ENCODE measurements at places on chromosomes 5 and 9.

DNA sequence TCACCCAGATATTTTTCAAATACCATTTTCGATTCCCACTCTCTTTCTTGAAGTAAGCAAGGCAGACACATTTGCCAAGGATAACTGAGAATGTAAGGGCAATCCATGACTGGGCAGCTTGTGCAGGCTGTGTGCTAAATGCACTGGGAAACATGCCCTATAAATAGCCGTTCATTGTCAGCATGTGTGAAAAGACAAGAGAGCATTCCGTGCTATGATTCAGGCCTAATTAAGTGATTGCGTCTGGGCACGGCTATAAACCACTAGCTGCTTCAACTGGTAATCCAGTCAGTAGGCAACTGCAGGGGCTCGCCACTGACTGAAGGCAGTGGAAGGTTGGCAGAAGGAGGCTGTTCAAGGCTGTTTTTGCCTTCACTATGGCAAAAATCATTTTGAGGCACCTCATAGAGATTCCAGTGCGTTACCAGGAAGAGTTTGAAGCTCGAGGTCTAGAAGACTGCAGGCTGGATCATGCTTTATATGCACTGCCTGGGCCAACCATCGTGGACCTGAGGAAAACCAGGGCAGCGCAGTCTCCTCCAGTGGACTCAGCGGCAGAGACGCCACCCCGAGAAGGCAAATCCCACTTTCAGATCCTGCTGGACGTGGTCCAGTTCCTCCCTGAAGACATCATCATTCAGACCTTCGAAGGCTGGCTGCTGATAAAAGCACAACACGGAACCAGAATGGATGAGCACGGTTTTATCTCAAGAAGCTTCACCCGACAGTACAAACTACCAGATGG lies at the start of gene HSPB3:
HSPB3 (plus strand) TSS at position 287 of the 745 bp plus-strand sequence; CDS start at position 378, 91 bp downstream.
- no peak for DNase-seq

- no peak for DNase-seq
These were observed 127.1 kb upstream of the GLRA1 start for GRCh38 chr5:152051499-152052454.

DNA sequence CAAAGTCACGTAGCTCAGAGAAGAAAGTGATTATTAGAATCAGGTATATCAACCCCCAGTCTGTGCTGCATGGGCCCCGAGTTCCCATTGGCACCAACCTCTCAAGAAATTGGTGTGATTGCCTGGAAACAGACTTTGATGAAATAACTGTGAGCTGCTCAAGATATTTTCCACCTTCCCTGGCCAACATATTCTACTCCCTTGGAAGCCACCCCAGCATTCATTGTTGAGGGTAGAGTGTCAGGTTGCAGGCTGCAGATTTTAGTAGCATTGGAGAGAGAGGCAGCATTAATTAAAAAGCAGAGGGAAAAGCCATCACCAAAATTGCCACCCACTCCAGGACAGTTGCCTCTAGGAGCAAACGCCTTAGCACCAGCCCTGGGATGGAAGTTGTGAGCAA lies 154.2 kb upstream of the TNPO1 start:
- DNase-seq: no peak

GRCh38 chr5:167555565-167556166 lies 735.8 kb upstream of the WWC1 start:
- no peak for DNase-seq

DNA sequence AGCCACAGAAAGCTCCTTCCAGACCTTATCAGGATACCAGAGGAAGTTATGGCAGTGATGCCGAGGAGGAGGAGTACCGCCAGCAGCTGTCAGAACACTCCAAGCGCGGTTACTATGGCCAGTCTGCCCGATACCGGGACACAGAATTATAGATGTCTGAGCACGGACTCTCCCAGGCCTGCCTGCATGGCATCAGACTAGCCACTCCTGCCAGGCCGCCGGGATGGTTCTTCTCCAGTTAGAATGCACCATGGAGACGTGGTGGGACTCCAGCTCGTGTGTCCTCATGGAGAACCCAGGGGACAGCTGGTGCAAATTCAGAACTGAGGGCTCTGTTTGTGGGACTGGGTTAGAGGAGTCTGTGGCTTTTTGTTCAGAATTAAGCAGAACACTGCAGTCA lies 70.8 kb upstream of the ENTREP1 start:
- DNase-seq: no peak

DNA sequence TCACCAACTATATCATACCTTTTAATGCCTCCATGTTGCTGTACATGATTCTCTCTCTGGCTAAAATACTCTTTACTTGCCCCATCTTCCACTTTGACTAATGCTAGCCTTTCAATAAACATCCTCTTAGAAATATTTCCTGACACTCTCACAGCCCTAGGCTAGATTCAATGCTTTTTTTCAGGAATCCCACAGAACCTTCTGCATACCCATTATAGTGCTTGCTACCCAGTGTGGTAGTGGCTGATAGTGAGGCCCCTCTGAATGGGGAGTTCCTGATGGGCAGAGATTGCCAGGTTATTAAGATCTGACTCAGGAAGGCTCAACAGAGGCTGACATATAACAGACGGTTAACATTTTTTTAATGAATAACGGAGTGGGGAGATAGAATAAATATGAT lies 11.6 kb downstream of the SSBP2 start:
- DNase-seq: no peak

DNA sequence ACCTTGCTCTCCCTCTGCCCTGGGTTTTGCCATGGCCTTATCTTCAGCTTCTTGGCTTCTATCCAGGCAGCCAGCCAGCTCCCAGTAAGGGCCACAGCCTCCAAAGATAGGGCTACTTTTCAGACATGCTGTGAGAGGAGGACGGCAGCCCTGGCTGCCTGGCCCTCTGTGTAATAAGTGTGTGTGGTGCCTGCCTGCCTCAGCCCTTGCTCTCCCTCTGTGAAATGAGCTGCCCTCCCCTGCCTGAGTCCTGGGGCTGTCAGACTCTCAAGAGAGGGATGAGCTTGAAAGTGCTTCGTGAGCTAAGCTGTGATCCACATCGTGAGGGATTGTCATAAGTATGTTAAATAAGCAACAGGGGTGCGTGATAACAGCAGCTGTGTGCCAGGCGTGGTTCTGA lies 8.1 kb downstream of the NDST1 start:
- DNase-seq: no peak

- DNase-seq: no peak
These were observed 237.1 kb upstream of the NMUR2 start for GRCh38 chr5:152641970-152642805.

- DNase-seq: no peak
These were observed 4.1 kb downstream of the OBP2B start for GRCh38 chr9:133204993-133205336.

DNA sequence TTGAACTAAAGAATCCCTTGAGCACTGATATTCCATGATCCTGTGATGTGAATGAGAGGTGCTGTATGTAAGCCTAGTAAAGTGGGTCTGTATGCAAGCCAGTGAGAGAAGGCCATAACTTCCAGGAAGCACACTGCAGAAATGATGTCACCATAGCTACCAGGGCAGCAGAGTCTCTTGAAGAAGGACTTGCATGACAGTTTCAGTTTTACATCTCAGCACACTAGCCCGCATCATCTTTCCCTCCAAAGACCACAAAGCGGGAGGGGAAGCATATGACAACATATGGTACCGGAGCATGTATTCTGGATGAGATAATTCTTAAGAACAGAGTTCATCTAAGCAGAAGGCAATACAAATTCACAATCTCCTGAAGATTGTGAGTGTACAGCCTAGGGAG lies 37.6 kb upstream of the MAST4 start:
- DNase-seq: peak; percentile 36

DNA sequence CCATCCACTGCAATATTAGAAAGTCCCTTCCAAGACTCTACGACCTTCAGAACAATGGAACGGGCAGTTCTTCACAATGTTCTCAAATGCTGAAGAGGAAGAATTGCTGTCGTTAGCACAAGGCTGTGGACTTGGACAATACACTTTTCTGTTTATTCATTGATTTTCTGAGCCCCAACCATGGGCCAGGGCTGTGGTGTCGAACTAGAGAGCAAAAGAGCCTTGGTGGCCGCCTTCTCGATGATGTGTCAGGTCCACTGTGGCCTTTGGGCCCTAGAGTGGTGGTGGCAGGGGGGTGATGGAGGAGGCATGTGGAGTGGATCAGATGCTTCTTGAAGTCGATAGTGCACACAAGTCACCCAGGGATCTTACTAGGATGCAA lies 18.5 kb upstream of the KIF12 start:
- DNase-seq: no peak

- DNase-seq: no peak
These were observed 32.4 kb upstream of the CRHBP start for GRCh38 chr5:76920491-76920890.

DNA sequence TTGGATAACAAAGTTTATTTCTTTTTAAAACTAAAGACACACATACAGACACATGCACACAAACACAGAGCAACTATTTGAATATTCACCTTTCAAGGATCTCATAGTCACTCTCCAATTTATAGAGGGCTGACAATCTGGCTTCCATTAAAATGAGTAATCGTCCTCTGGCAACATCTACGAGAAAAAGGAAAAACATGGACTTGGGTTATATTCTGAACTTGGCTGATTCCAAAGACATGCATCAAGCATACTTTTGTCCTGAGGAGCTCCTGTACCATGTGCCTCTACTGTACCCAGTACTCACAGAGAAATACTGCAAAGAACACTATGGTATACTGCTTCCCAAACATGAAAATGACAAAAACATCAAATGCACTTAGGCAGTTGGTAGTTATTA lies 15.4 kb downstream of the IARS1 start:
- DNase-seq: no peak

DNA sequence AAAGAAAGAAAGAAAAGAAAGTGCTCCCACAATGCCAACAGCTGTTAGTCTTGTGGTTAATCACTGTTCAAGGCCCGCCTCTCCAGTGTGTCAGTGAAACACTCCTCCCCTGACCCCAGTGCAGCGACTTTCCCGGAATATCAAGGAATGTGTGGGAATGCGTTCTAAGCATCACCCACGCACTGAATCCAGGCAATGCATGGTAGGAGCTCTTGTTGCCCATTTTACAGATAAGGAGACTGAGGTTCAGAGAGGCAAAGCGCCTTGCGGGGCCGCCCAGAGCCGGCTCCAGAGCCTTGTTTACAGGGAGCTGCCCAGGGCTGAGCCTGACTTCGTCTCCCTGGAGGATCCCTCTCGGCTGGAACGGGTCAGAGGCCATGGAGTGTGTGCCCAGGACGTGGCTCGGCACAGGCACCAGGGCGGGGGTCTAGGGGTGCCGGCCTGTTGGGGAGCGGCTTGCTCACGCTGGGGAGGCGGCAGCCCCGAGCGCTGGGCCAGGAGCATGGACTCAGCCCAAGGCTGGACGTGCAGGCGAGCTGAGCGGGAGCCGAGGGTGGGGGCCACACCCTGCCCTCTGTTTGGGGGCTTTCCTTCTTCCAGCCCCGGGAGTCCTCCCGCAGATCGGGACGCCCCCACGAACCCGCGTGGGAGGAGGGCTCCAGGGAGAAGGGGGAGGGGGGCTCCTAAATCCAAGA lies 823 bp downstream of the ST6GALNAC6 start:
- no peak for DNase-seq

DNA sequence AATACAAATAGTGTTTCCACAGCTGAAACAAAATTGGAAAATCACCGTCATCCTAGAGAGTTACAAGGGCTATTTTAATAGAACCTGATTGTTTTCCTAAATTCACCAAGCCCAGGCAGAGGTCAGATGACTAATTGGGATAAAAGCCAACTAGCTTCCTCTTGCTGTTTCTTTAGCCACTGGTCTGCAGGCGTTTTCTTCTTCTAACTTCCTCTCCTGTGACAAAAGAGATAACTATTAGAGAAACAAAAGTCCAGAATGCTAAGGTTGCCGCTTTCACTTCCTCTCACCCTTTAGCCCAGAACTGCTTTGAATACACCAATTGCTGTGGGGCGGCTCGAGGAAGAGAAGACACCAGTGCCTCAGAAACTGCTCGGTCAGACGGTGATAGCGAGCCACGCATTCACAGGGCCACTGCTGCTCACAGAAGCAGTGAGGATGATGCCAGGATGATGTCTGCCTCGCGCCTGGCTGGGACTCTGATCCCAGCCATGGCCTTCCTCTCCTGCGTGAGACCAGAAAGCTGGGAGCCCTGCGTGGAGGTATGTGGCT lies at the start of gene TLR4:
TLR4 (plus strand) TSS at position 380 of the 552 bp plus-strand sequence; CDS start at position 450, 70 bp downstream.
- DNase-seq: no peak

DNA sequence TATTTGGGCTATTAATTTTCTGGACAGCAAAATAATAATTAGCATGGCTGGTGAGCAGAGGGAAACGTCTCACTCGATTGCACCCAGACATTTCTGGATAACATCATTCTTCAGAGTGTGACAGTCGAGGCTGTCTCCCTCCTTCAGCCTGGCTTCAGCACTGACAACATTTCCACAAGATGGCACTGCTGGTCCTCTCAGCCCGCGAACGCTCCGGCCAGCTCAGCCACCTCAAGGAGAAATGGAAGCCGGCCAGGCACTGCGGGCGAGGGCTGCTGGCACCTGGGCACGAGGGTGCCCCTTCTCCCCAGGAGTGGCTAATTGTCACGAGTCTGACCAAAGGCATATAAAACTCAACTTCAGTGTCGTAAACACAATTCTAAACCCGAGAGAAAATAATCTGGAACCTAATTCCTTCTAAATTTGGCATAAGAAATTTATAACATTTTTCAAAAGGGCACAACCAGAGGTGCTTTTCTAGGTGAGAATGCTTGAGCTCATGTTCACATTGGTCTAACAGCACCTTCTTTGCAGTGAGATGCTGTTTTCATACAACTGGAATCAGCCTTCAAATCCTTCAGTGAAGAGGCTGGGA lies 65.9 kb downstream of the DAP start:
- DNase-seq: peak; percentile 12
